Activated naive CD8-positive, alpha-beta T cell treated with anti-CD3 and anti-CD28 coated beads, Interleukin-2, amount 10 ng/mL, durations not matched to agents 7 days and 5 days (primary cell): ENCODE measurements at places on chromosomes 2 and 18.
A peak's percentile ranks its signal among the peaks of the same experiment; 100 is the strongest.

DNA sequence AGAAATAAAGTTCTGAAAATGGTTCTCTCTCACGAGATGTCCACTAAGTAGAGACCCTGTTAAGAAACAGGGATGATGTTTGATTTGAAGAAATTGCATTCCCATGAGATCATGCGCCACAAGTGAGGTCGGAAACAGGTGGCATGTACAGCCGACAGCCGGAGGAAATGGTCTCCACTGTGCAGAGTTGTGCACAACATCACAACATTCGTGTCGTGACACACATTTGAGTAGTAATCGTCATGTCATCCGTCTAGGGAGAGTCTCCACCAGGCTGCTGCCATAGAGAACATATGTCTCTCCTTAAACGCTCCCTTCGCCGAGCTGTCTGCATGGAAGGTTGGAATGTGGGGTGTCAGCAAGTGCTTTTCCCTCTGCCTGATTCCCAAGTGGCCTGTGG is 84.7 kb downstream of the ASAP2 start:
- no peak for DNase-seq

DNA sequence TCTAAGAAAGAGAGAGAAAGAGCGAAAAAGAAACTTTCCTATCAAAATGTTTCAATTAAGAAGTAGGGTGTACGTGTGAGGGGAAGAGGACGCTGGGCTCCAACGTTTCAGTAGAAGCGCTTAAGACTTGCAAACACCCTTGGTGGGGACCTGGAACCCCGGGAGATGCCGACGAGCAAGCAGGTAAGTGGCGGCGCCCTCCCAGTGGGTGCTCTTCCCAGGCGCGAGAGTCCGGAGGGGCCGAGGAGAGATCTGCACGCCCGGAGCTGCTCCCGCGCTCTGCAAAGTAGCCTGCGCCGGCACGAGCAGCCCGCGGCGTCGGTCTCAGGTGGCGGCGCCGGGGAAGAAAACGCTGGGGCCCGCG is 678 bp upstream of the OTX1 start:
- DNase-seq: peak; percentile 71

DNA sequence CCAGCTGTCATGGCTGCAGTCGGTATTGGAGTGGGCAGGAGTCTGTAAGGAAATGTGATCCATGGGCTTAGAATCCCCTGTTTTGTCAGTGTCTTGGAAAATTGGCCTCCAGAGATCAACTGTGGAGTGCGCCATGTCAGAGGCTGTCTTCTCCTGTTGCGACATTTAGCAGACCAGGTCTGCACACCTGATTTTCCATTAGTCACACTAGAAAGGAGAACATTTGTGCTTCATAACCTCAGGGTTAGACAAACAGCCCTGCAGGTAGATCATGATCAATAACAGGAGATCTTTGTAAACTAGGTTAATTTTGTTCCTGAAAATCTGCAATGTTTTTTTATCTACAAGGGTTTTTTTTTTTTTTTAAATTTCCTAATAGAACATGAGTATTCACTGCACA is 28.0 kb downstream of the LDLRAD4 start:
- peak; percentile 5 for DNase-seq

DNA sequence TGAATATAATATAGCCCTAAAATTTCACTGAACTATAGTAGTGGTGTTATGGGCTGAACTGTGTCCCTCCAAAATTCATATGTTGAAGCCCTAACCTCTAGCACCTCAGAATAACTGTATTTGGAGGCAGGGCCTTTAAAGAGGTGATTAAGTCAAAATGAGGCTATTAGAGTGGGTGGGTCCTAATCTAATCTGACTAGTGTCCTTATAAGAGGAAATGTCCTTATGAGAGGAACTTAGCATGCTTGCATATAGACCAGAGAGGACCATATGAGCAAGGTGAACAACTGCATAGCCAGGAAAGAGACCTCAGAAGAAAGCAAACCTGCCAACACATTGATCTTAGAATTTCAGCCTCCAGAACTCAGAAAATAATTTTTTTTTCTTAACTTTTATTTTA is 238.4 kb downstream of the ZEB2 start:
- no peak for DNase-seq

- no peak for DNase-seq
Measured at GRCh38 chr18:46062781-46063180, 9.3 kb downstream of the PSTPIP2 start.

DNA sequence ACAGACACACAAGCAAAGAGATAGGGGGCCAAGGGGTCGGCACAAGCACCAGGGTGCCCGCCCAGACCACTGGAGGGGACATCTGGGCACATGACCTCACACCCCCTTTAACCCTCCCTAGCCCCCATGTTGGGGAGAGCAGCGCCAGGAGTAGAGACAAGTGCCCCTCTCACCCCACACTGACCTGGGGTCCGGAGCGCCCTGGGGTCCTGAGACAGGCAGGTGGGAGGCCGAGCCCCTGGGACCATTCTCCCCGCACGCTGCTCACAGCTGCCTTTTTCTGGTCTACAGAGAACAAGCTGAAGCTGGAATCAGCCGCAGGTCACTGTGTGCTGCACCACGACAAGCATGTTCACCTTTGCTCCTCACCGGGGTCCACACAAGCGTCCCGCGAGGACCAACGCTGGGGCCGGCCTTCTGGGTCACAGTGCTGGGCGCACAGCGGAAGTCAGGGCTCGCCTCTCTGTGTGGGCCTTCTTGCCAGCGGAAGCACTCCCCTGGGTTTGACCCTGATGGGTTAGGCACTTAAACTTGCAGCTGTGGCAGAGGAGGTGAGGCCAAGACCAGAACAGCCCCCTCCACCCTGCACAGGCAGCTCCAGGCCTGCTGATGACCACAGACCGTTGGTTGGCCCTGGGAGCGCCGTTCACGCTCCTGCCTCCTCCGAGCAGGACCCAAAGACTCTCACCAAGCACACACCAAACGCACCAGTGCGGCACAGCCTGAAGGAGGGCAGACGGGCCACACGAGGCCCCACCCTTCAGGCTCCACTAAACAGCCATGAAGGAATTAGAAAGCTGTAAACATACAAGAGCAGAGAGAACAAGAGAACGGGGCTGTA is 275.3 kb downstream of the EIPR1 start:
- no peak for DNase-seq

DNA sequence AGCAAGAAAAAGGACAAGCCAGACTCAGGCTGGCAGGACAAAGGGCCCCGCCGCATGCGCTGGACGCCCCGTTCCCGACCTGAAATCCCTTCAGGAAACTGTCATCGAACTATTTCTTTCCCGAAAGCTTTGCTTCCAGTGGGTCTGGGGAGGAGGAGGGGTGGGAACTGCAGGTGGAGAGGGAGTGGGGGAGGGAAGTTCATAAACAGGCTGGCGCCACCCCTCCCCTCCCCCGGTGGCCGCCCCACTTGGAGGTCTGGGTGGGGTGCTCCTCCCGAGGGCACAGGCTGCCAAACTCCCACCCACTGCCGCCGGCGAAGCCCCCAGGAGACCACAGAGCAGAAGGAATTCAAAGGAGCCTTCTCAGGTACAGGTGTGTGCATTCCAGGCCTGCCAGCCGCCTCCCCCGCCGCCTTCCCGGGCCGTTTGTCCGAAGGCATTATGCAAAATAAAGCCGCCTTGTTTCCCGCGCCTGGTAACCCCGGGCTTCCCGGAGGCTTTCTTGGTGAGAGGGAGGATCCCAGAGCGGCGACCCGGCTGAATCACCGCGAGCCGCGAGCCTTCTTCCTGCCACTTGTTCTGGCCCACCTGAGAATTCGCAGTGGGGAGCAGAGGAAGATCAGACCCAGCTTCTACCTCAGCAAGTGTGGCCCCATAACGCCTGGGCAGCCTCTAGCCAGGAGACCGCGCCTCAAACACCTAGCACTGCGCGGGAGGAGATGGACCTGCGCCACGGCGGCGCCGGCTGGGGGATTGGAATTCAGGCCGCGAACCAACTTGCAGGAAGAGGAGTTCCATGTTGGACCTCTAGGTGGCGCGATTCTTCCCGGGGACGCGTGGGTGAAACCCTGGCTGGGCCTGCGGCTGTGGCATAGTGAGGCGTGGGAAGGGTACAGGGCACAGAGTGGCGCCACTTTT is 101.9 kb downstream of the FOXI3 start:
- peak; percentile 71 for DNase-seq
